Activated CD4-positive, alpha-beta T cell treated with anti-CD3 and anti-CD28 coated beads for 4 hours (primary cell): ENCODE measurements at places on chromosomes 1 and 21.
A peak's percentile ranks its signal among the peaks of the same experiment; 100 is the strongest.

GRCh38 chr1:192088496-192088895 is 69.8 kb upstream of the RGS18 start:
- no peak for DNase-seq

DNA sequence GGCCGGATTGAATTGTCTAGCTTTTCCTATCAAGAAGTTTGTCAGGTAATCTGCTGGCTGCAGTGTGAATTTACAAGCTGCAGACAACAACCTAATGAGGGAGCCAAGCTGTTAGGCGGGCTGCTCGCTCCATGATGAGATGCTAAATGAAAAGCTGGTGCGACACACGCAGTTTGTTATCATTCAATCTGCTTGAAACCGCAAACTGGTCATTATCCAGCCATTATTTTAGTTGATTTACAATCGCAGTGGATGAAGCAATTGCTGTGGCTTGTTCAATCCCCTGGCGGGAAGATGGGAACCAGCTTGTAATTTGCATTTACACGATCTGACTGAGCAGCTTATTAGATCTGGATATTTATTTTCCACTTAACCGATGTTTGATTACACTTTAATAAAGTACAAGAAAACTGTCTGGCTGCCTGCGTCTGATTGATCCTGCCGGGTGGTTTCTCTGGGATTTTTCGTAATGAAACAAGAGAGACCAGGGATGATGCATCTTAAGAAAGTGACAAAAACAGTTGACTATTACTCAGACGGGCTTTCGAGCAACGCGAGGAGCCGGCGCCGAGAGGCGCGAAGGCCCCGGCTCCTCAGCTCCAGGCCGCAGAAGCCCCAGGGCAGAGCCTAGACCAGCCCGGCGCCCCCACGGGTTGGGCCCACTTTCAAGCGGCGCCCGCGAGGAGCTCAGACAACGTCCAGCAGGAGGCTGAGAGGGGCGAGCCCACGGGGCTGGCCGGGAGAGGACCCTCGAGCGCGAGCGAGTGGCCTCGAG is 118.0 kb upstream of the BARHL2 start:
- DNase-seq, result no peak

DNA sequence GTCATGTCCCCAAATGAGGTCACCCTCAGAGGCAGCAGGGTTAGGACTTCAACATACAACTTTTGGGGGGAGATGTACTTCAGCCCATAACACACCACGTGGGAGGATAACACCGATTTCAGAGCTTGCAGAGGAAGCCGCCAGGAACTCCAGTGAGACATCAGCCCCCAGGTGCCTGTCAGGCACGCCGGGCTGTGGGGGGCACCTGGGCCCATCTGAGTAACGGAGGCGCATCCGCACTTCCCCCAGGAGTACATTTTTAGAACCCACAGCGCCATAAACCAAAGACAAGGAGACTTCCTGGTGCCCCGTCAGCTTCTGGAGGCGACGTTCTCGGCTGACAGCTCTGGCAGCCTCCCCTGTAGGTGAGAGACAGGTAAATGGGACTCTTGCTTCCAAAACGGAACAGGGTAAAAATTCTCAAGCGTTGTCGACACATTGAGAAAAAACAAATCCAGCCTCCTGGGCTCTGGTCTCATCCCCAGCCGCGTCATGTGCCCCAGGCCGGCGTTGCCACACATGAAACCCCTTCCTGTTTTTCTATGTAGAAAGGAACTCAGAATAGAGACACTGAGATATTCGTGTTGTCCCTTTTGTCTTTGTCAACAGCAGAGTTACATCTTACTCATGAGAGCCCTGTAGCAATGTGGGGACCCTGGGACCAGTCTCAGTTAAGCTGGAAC is 93.3 kb downstream of the PDE9A start:
- DNase-seq, result peak; percentile 28

- DNase-seq, result no peak
These were observed 7.0 kb upstream of the POFUT2 start for GRCh38 chr21:45294509-45295291.

DNA sequence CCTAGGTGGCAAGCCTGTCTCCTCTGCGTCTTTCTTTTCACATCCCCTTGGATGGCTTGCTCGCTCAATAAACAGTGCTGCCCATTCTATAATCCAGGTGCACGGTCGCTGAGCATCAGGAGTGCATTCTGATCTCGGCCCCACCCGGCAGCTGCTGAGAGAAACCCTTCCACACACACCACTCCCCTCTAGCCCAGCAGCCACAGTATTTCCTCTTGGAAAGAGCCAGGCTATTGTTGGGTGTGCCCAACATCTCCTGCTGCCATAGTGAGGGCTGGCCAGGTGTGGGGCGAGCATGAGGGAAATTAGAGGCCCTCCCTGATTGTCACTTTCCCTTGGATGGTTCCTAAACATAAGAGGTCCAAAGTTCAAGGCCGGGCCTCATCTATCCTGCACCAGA is 24.7 kb downstream of the GPA33 start:
- no peak for DNase-seq

GRCh38 chr1:198638894-198639635 is at the start of gene PTPRC:
Gene PTPRC, plus strand, starts transcription at chr1:198639040. Its CDS starts 229 bp downstream, at chr1:198639269.
- no peak for DNase-seq

DNA sequence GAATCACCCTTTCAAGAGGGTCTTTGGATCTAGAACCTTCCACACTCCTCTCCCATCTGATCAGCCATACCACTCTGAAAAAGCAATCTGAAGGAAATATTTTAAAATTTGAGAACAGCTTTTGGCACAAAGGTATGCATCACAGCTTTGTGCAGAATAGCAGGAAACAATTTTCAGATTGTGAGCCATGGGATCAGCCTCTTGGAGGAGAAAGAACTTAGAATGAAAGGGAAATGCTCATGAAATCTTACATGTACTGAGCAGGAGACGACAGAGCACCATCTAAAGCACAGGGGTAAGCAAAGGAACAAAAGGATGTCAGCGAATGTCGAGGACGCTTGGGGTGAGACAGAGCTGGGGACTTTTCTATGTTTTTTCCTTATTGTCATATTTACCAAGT is 54.4 kb downstream of the EDN2 start:
- DNase-seq, result no peak

DNA sequence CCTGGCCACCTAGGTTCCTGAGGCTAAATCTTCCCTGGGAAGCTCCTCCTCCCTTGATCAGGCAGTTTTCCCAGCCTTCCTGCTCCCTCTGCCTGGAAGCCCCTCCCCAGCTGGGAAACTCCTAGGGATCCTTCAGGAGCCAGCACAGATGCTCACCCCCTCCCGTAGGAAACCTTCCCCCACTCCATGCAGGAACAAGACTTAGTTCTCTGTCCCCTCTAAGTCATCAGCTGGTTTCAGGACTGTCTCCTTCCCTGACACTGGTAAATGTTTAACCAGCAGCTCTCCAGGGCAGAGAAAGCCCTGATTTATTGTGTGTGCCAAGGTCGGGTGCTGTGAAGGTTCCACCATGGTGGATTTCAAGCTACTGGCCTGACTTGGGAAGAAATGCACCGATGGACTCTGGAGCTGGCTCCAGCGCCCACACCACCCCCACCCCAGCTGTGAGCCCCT is 25.0 kb downstream of the TTC39A start:
- no peak for DNase-seq

DNA sequence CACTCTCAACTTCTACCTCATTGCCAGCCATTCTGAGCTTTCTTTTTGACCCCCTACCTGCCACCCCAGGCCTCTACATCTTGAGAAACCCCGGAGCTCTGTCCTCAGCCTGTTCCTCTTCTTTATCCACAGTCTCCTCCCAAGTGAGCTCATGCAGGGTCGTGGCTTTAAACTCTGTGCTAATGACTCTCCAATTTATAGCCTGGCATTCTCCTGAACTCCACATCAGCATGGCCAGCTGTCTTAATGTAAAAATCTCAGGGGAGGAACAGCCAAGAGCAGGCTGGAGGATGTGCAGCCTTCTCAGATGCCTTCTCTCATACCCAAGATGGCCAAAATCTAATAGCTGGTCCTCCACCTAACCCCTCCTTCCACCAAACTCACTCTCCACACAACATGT is 84.2 kb downstream of the CCDC185 start:
- DNase-seq, result no peak

DNA sequence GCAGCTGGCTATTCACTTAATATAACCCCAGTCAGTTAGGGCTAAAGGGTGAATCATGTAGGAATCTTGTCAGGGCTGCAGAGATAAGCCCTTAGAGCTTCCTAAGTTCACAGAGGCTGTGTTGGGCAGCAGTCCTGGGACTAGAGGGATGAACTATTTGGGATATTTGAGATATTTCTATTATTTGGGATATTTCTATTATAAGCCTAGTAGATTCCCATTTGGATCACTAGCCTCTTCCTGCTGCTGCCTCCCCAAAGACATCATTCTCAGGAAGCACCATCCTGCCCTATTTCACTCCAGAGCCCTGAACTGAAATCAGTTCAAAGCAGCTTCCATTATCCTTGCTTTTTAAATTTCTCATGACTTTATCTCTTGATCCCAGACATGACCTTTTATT is 501.3 kb downstream of the NUF2 start:
- DNase-seq, result no peak

- peak; percentile 22 for DNase-seq
These were observed 566 bp upstream of the PAQR7 start for GRCh38 chr1:25875856-25876692.

DNA sequence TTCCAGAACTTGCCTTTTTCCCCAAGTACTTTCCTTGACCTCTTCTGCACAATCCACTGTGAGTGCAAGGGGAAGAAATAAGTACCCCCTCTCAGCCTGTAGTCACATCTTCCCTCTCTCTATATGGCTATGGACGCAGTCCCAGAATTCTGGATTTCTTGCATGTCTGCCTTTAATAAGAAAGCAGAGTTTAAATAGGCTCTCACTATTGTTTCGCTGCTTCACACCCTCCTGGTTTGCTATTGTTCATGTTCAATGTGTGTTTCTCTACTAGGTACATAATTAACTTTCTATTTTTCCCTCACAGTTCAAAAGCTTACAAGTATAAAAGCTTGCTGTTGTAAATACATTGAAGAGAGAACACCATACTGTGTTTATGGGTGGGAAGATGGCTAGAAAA is 181.5 kb upstream of the C1orf105 start:
- DNase-seq, result no peak

DNA sequence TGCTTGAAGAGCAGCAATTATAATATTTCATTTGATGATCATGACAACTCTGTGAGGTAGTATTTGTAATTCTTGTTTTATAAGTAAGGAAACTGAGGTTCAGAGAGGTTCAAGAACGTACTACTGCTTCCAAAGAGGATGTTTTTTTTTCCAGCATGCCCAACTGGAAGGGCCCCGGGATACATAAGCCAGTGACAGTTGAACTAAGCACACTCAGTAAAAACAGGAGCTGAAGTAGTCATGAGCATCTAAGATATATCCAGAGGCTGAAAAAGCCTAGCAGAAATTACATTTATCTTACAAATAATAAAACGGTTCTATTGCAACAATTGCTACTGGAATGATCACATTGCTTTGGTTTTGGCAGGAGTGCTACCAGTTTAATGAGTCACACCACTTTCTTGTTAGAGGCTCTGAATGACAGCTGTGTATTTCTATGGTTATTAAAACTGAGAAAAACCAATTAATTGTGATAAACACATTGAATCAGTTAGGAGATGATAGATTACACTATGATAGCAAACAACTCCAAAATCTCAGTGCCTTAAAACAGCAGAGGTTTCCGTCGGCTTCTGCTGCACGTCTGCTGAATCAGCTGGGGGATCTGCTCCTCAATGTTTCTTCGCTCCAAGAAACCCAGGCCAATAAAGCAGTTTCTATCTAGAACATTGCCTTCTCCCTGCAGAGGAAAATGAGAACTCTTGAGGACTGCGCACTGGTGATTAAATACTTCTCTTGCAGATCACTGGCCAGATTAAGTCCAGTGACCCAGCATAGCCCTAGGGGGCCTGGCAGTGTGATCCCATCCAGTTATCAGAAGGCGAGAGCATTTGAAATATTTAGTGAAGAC is 522.7 kb downstream of the PLPP3 start:
- DNase-seq, result no peak

- no peak for DNase-seq
These were observed 21.6 kb downstream of the ITGB2 start for GRCh38 chr21:44898851-44899767.

- no peak for DNase-seq
These were observed 30.1 kb upstream of the VASH2 start for GRCh38 chr1:212920246-212920645.

DNA sequence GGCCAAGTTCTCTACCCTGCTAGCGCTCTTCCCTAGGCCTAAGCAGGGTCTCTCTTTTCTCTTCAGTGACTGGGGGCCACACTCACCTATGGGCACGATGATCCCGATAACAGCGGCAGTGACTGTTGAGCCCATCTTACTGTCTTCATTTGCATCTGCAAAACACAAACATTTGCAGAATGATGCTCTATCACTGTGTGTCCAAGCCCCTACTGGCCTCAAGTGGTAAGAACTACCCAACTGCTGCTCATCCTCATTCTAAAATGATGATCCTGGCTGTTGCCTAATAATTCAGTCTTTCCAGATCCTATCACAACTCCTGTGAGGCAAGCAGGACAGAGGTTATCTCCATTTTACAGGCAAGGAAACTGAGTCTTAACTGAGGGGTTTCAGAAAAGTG is 16.7 kb upstream of the MAGOH start:
- no peak for DNase-seq

- no peak for DNase-seq
These were observed 12.6 kb downstream of the NHLH2 start for GRCh38 chr1:115828101-115829022.

GRCh38 chr1:230892018-230892491 is 23.7 kb upstream of the C1orf198 start:
- DNase-seq, result no peak

DNA sequence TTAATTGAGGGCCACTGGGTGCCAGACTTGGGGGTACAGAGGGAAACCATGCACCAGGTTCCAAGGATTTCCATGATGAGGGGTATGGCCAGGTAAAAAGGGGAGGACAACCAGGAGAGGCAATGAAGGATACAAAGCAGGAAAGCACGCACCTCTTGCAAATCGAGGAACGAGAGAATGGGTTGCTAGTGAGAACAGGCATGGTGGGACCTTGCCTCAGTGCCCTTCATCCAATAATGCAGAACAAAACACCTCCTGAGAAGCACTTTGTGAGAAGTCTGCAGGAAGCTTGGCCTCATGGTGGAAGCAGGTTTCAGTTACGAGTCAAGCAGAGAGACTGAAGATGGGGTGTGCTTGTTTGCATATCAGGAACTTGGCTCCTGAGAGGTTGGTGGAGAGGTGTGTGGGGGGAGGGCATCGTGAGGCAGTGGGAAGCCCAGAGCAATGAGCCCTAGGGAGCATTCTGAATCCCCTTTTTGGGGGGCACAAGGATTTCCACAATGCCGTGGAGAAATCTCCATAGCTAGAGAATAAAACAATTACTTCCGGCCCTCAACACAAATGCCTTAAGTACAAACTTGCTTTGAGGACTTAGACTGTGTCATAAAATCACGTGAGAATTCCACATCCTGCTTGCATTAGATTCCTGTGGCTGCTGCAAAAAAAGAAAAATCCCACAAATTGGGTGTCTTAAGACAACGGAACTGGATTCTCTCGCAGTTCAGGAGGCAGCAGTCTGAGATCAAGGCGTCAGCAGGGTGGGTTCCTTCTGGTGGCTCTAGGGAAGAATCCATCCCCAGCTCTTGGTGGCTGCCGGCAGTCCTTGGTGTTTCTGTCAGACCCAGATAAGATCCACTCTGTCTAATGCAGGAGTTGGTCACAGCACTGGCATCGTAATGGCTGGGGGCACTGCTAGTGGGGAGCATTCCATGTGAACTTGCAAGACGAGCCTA is 54.9 kb upstream of the BACE2 start:
- DNase-seq, result no peak

- DNase-seq, result no peak
These were observed 441.5 kb downstream of the PLA2G4A start for GRCh38 chr1:187270256-187270655.
